CD4-positive, alpha-beta T cell treated with Interferon alpha-2 for 1 hour (primary cell): ENCODE measurements at places on chromosomes 16 and 17.

GRCh38 chr17:73495641-73496040 lies 148.6 kb downstream of the SDK2 start:
- no peak for DNase-seq

- no peak for DNase-seq
Measured at GRCh38 chr17:34588266-34588665, 8.9 kb downstream of the TMEM132E start.

DNA sequence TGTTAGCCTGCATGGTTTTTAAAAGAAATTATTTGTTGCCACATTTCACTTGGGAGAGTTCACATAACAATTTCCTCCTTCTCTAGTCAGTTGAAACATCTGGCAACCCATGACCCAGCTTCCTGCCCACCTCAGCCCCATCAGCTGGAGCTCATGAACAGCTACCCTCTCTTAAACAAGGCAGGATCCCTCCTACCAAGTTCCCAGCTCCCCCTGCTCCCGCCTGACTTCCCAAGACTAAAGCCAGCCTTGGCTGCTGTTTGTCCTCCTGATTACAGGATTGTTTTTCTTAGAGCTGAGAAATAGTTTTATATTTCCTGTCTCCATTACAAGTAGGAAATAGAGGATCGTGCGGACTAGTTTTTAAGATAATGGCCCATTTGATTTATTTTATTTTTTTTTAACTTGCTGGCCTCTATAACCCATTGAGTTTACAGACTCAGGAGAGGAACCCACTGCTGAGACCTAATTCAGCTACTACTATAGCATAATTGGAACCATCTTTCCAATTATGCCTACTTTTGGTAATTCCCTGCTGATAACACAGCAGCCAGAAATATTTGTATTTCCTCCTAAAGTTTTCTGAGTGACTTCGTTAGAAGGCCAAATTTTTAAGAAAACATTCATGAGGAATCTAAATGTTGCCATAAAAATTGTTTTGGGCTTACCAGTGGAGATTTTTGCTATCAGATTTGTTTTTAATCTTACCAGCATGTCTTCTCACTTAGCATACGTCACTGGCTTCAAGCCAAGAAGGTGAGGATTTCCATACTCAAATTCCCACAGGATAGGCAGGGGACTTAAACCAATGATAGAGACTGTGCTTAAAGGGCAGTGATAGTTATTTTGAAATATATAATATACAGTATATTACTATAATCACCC lies 90.0 kb downstream of the ELAC2 start:
- DNase-seq, result no peak

DNA sequence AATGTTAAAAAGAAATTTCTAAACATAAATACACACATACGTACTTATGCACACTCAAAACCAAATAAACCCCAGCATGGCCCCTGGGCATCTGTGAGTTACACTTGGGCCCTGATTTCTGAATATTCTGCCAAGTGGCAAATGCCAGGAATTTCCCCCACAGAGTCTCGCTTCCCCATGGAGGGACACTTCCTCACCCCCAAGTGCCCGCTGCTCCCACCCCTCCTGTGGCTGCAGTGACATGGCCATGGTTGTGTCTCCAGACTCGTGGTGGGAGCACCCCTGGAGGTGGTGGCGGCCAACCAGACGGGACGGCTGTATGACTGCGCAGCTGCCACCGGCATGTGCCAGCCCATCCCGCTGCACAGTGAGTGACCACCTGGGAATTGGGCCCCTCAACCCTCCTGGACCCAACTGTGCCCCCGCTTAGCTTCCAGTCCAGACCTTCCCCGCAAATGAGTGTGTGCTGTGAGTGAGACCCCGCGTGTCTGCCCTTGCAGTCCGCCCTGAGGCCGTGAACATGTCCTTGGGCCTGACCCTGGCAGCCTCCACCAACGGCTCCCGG lies 4.0 kb downstream of the ITGAD start:
- DNase-seq, result no peak

- no peak for DNase-seq
Measured at GRCh38 chr16:11212798-11213196, 43.2 kb downstream of the SOCS1 start.

DNA sequence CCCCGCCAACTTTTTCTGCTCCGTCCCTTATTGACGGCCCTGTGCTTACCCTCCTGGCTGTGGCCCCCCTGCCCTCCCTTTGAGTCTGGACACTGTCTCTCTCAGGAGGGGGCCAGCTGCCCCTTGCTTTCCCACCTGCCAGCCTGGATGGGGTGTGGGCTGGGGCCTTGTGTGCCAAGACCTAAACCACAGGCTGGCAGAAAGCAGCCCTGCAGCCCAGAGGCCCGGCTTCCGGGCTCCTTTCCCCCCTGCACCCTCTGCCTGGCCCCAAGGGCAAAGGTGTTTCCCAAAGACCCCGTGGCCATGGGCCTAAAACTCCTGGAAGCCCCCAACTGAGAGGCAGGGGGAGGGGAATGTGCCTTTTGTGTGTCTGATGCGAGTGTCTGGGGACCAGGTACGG lies 17.5 kb downstream of the GPT2 start:
- no peak for DNase-seq

DNA sequence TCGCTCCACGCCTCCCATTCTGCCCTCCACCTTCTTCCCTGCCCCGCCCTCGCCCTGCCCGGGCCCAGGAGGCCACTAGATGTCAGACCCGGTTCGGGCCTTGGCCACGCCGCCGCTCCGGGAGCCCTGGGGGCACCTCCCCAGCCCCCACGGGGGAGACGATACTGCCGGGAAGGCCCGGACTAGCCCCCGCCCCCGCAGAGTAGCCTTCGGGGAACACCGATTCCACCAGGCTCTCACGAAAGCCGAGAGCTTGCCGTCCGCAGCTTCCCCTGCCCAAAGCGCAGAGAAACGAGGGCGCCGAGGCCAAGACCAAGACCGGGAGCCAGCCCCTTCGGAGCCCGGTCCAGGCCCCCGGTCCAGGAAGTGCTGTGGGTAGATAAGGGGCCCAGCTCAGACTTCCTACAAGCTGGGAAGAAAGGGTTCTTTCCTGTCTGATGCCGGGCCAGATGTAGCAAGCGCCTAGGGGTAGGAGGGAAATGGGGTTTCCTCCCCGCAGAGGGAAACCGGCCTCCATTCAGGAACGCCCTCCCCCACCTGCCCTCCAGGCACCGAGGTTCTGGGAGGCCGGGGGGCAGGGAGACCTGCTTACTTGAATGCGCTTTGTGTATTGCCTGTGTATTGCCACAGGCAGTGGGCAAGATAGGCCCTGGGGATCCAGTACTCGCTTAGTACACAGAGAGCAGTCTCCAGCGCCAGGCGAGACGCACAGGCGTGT lies 806 bp upstream of the CYB561 start:
- peak; percentile 33 for DNase-seq

DNA sequence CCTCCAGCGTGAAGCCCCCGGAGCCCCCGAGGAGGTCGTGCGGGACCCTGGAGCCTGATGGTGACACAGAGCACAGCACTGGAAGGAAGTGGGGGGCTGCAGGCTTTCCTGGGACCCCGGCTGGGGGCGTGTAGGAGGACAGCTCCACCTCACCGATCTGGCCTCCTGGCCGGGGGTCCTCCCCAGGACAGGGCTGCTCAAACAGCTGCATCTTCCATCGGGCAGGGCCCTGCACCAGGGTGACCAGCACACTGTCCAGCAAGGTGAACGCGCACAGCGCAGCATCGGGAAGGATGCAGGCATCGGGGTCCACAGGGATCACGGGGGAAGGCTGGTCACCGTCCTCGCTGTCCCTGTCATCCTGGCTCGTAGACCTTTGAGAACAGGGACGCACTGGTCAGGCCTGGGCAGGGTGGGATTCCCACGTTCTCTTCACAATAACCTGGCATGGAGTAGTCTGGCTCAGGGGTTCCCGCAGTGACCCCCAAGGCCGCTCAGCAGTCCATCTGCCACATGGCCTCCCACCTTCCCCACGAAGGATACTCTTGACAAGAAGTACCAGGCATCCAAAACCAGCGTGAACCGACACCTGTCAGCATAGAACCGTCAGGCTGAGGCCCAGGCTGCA lies 1.2 kb downstream of the FAAP100 start:
- no peak for DNase-seq

DNA sequence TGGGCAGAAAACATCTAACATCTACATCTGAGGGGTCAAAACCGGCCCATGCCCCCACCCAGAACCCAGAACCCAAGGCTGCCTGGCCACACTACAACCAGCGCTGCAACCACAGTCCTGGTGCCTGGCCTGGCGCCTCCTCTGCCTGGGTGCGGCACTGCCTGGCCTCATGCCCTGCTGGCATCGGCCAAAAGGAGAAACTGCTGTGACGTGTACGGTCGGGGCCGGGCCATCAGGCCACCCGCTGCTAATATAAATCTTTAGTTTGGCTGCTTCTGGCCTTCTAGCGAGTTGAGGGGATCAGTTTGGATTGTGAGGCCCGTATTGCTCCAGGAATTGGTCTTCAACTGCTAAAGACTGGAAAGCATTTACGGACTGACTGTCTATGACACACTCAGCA lies 22.8 kb downstream of the TMEM204 start:
- DNase-seq, result no peak
